Thymus (tissue), 14 donors: ENCODE measurements at places on chromosomes 12 and 14.
A peak's percentile ranks its signal among the peaks of the same experiment; 100 is the strongest.

GRCh38 chr14:60665177-60665550 lies 15.9 kb upstream of the SIX1 start:
- peaks cover 21% of the 10 kb centered on the region for H3K27me3 ChIP-seq
- no peak overlapping the region for H3K27ac ChIP-seq
- no peaks in the 10 kb centered on the region for H3K36me3 ChIP-seq
- no peaks in the 10 kb centered on the region for H3K4me1 ChIP-seq
- DNase-seq, result no peak
- H3K4me3 ChIP-seq, result no peak overlapping the region

GRCh38 chr14:78156196-78156595 lies 14.0 kb upstream of the NRXN3 start:
- no peak overlapping the region for H3K4me3 ChIP-seq
- no peaks in the 10 kb centered on the region for H3K27me3 ChIP-seq
- H3K36me3 ChIP-seq, result no peaks in the 10 kb centered on the region
- H3K4me1 ChIP-seq, result no peaks in the 10 kb centered on the region
- no peak overlapping the region for H3K27ac ChIP-seq

- H3K27ac ChIP-seq, result no peak overlapping the region
- H3K4me3 ChIP-seq, result no peak overlapping the region
- DNase-seq, result no peak
- H3K4me1 ChIP-seq, result peaks cover 24% of the 10 kb centered on the region
- H3K27me3 ChIP-seq, result no peaks in the 10 kb centered on the region
These were observed 108.3 kb downstream of the SLC15A4 start for GRCh38 chr12:128715485-128715884.

- H3K27ac ChIP-seq, result no peak overlapping the region
- H3K27me3 ChIP-seq, result peaks cover 14% of the 10 kb centered on the region
- no peaks in the 10 kb centered on the region for H3K4me1 ChIP-seq
- H3K36me3 ChIP-seq, result no peaks in the 10 kb centered on the region
These were observed 19.7 kb downstream of the EML1 start for GRCh38 chr14:99812892-99813291.

DNA sequence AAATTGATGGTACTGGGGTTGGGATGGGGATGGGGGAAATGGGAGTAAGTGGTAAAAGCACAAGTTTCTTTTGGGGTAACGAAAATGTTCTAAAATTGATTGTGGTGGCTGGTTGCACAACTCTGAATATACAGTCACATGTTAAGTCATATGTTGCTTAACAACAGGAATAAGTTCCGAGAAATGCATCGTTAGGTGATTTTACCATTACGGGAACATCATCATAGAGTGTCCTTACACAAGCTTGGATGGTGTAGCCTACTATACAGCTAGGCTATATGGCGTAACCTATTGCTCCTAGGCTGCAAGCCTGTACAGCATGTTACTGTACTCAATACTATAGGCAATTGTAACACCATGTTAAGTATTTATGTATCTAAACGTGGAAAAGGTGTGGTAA lies 31.0 kb downstream of the ITGA7 start:
- no peak overlapping the region for H3K27ac ChIP-seq
- no peaks in the 10 kb centered on the region for H3K36me3 ChIP-seq
- H3K4me1 ChIP-seq, result peaks cover 6% of the 10 kb centered on the region
- DNase-seq, result no peak
- H3K4me3 ChIP-seq, result no peak overlapping the region

DNA sequence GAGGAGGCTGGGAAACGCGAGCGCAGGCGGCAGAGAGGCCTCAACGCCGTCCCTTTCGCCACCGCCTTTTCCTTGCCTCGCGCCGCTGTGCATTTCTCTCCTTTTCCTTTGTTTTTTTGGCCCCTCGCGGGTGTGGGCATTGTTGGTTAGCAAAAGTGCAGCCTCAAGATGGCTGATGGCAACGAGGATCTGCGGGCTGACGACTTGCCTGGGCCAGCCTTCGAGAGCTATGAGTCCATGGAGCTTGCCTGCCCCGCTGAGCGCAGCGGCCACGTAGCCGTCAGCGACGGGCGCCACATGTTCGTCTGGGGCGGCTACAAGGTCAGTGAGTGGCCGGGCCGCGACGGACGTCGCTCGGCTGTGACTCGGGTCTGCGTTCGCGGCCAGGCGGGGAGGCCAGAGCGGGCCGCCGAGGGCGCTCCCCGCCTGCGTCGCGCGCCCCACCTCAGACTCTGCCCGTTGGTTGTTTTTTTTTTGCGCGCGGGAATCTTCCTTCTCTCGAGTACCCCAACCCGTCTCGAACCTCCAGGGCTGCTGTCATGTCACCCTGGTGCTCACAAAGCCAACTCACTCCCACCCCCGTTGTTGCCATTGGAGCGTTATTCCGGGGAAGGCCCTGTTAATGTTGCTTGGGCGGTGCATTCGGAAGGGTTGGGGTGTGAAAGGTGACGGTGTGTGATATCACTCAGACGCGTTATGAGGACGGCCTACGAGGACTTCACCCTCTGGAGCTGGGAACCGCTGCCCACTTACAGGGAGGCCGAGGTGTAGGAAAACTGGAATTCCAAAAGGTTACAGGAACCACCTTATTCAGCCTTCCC lies 558 bp downstream of the KLHDC2 start:
- peaks cover 7% of the 10 kb centered on the region for H3K36me3 ChIP-seq
- peak overlapping the region; percentile 94 for H3K27ac ChIP-seq
- no peaks in the 10 kb centered on the region for H3K27me3 ChIP-seq
- H3K4me3 ChIP-seq, result peak overlapping the region; percentile 99
- H3K4me1 ChIP-seq, result peaks cover 13% of the 10 kb centered on the region

GRCh38 chr12:48001505-48002413 lies 2.5 kb downstream of the COL2A1 start:
- peaks cover 73% of the 10 kb centered on the region for H3K27me3 ChIP-seq
- no peak for DNase-seq
- H3K36me3 ChIP-seq, result no peaks in the 10 kb centered on the region

DNA sequence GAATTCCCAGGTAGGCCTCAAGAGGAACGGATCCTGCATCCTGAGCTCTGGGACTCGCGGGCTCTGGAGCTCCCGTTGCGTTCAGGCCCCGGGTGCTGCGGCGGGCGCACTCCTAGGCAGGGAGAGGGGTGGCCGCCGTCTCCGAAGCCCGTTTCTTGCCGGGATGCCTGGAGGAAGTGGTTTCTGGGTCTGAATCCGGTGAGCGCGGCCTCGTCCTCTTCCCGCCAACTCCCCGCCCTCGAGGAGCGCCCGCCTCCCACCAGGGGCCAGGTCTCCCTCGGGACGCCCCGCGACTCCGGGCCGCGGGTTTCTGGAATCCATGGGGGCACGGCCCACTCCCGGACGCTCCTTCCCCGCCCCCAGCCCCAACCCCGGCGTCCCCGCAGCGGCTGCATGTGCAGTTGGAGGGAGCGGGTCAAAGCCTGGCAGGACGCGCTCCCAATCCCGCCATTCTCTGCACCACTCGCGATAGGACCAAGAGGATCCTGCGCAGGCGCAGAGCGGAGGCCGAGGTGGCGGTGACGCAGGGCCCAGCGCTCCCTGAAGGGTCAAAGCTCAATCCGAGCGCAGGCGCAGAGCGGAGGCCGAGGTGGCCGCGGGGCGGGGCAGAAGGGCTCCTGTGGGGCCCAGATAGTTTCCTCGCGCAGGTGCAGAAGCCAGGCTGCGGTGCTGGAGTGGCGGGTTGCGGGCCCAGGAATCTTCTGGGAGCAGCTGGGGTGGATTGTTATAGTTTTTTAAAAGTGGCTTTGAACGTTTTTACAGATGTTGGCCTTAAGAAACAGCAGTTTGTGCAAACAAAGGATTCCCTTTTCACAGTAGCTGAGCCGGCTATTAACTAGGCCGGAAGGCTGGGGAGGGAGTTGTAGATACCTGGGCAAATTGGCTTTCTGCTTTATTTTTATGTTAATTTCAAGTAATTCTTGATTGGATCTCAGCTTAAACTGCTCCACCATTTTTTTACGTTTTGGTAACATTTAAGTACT lies 796.4 kb downstream of the AACS start:
- H3K27ac ChIP-seq, result no peak overlapping the region
- H3K4me3 ChIP-seq, result no peak overlapping the region
- H3K36me3 ChIP-seq, result no peaks in the 10 kb centered on the region
- no peaks in the 10 kb centered on the region for H3K4me1 ChIP-seq

DNA sequence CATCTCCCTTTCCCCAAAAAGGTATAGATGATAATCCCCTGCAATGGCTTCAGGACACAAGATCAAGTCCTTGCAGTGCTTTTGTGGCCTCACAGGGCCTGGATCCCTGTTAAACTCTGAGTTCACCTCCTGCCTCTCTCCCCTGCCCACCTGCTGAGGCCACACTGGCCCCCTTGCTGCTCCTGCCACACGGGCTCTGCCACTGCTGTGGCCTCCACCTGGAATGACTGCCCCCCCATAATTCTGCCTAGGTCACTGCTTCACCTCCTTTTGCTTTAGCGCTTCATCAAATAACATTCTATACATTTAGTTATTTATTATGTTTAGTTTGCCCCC lies 653 bp upstream of the IFI27 start:
- H3K27ac ChIP-seq, result peak overlapping the region; percentile 64
- peaks cover 3% of the 10 kb centered on the region for H3K4me1 ChIP-seq
- no peaks in the 10 kb centered on the region for H3K27me3 ChIP-seq

- H3K27me3 ChIP-seq, result peaks cover 19% of the 10 kb centered on the region
- H3K27ac ChIP-seq, result no peak overlapping the region
- no peaks in the 10 kb centered on the region for H3K36me3 ChIP-seq
- H3K4me3 ChIP-seq, result no peak overlapping the region
These were observed 10.3 kb downstream of the SLC6A12 start for GRCh38 chr12:203462-204260.

DNA sequence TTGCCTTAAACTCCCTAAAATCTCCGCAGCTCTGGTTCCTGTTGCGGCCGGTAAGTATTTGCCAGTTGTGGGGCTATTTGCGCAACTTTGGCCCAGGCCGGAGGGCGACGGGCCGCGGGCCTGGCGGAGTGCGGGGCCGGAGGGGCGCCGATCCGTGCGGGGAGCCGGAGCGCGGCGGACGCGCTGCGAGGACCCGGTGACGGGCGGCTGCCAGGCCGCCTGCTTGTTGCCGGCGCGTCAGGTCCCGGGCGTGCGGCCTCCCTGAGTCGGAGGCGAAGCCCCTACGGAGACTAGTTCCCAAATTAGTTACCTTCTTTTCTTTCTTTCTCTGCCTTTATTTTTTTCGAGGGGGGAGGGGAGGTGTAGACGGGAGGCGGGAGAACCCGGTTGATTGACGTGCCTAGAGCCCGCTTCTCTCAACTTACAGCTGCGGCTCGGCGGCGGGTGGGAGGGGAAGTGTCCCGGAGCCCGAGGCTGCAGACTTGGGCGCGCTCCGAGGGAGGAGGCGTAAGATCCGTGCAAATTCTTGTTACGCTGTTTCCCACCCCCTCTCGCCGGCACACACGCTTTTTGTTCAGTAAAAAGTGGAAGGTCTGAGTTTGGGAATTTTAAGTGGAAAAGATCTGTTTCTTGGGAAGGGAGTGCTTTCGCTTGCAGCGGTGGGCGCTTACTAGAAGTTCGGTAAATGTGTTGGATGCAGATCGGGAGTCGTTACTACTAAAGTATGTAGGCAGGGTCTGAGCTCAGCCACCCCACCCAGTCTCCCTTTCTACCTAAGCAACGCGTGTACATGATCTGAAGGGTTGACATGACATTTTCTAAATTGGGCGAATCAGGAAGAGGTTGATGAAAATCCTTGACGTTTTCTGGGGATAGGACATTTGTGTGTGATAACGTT lies 576 bp downstream of the ZBTB1 start:
- no peaks in the 10 kb centered on the region for H3K27me3 ChIP-seq
- peak overlapping the region; percentile 90 for H3K4me3 ChIP-seq
- H3K27ac ChIP-seq, result peak overlapping the region; percentile 99
- H3K36me3 ChIP-seq, result no peaks in the 10 kb centered on the region

- H3K27ac ChIP-seq, result no peak overlapping the region
- peaks cover 5% of the 10 kb centered on the region for H3K4me1 ChIP-seq
These were observed 112.7 kb downstream of the VRK1 start for GRCh38 chr14:96909841-96910364.

DNA sequence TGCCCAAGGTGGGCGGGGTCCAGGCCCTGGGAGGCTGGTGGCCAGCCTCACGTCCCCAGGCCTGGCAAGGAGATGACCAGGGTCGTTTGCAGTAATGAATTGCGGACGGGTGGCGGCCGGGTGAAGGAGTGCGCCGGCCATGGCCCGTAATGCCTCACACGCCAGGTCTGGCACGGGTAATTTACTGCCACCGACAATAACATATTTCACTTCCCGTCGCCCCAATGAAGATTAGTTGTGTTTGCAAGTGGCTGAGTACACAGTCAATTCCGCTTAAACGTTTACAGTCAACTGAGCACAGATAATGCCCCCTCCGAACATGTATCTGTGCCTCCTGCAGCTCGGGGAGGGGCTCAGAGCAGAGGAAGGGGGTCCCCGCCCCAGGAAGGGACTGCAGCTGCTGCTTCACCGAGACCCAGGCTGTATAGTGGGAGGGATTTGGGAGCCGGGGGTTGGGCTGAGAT lies 48.3 kb downstream of the MVK start:
- H3K36me3 ChIP-seq, result no peaks in the 10 kb centered on the region
- no peak for DNase-seq
- no peak overlapping the region for H3K4me3 ChIP-seq
- H3K27ac ChIP-seq, result no peak overlapping the region
- no peaks in the 10 kb centered on the region for H3K4me1 ChIP-seq
- peaks cover 5% of the 10 kb centered on the region for H3K27me3 ChIP-seq

GRCh38 chr12:132450418-132451171 lies 39.4 kb upstream of the FBRSL1 start:
- H3K27ac ChIP-seq, result no peak overlapping the region
- no peak for DNase-seq
- peaks cover 74% of the 10 kb centered on the region for H3K4me1 ChIP-seq
- no peaks in the 10 kb centered on the region for H3K36me3 ChIP-seq

GRCh38 chr12:56198836-56199235 lies 9.6 kb upstream of the SMARCC2 start:
- DNase-seq, result no peak
- no peaks in the 10 kb centered on the region for H3K27me3 ChIP-seq
- H3K4me3 ChIP-seq, result no peak overlapping the region
- no peak overlapping the region for H3K27ac ChIP-seq
- H3K36me3 ChIP-seq, result peaks cover 5% of the 10 kb centered on the region
